ENCODE measurements at places on chromosomes 7 and 10. TPM values are rescaled to one million over a fixed set of nuclear protein-coding genes. Genes with fewer than 3 reads are reported as not detected.

DNA sequence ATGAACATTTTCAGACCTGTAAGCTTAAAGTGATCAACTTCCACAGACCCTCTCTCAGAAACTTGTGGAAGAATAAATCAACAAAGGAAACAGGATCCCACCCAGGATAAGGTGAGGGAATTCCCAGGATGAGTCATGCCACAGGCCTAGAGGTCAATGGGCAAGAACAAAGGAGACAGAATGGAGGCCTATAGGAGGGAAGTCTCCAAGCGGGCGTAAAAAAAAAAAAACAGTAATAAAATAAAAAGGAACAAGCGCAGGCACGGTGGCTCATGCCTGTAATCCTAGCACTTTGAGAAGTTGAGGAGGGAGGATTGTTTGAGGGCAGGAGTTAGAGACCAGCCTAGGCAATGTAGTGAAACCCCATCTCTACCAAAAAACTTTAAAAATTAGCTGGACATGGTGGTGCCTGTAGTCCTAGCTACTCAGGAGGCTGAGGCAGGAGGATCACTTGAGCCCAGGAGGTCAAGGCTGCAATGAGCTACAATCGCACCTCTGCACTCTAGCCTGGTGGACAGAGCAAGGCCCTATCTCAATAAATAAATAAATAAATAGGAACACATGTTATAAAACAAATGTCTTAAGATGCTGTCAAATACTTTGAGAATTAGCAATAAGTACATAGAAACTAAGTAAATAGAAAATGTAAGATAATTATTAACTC is 8.4 kb downstream of the SORBS1 start:
- H3K36me3 ChIP-seq = peaks cover 2% of the 10 kb centered on the region
- peaks cover 4% of the 10 kb centered on the region for H3K27me3 ChIP-seq
- H3K27ac ChIP-seq = no peak overlapping the region

GRCh38 chr7:142618655-142619351 is 130.5 kb upstream of the PRSS1 start:
- H3K4me1 ChIP-seq = peaks cover 20% of the 10 kb centered on the region
- peak overlapping the region; percentile 38 for H3K4me3 ChIP-seq
- no peaks in the 10 kb centered on the region for H3K27me3 ChIP-seq
- DNase-seq = no peak
- peak overlapping the region; percentile 76 for H3K27ac ChIP-seq

GRCh38 chr7:109582211-109582610 is 1012.5 kb downstream of the DNAJB9 start:
- no peak overlapping the region for H3K27ac ChIP-seq
- no peaks in the 10 kb centered on the region for H3K36me3 ChIP-seq
- no peak for DNase-seq

DNA sequence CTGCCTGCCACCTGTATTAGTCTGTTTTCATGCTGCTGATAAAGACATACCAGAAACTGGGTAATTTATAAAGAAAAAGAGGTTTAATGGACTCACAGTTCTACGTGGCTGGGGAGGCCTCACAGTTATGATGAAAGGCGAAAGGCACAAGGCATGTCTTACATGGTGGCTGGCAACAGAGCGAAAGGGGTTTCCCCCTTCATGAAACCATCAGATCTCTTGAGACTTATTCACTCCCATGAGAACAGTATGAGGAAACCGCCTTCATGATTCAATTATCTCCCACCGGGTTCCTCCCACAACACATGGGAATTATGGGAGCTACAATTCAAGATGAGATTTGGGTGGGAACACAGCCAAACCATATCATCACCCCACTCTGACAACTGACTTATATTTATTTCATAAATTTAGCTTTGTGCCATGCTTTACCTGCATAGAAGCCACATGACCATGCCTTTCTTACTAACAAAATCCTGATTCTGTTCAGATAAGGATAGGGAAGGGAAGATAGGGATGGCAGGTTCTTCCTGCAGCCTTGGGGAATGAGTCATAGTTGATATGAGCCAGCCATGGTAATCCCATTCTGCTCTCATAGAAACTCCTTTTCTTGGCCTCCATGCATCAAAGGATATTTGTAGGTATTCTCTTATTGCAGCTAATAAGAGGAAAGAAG is 191.3 kb upstream of the AGK start:
- no peak for DNase-seq
- H3K27me3 ChIP-seq = peaks cover 5% of the 10 kb centered on the region
- no peaks in the 10 kb centered on the region for H3K36me3 ChIP-seq
- no peak overlapping the region for H3K4me3 ChIP-seq
- H3K4me1 ChIP-seq = no peaks in the 10 kb centered on the region

DNA sequence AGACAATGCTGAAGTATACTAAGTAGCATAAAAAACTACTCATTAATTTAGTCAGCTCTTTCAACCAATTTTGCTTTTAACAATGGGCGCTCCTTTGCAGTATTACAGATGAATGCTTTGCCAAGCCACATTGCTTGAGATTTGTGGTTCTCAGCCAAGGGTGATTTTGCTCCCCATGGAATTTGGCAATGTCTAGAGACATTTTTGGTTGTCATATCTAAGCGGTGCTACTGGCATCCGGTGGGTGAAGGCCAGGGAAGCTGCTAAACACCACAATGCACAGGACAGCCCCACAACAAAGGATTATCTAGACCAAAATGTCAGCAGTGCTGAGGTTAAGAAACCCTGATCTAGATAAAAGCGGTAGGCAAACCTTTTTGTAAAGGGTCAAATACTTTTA is 112.0 kb downstream of the UBE2H start:
- H3K27me3 ChIP-seq = no peaks in the 10 kb centered on the region
- no peak overlapping the region for H3K4me3 ChIP-seq
- H3K27ac ChIP-seq = no peak overlapping the region
- no peak for DNase-seq
- peaks cover 34% of the 10 kb centered on the region for H3K4me1 ChIP-seq

Gene AMPH
- 0.07 TPM for total RNA-seq

Gene SFTPA1
- not detected for total RNA-seq

Gene GHRHR
- not detected for total RNA-seq

All from activated naive CD4-positive, alpha-beta T cell treated with anti-CD3 and anti-CD28 coated beads for 36 hours (primary cell).